ENCODE measurements at places on chromosomes 12 and 14.
A peak's percentile ranks its signal among the peaks of the same experiment; 100 is the strongest.

DNA sequence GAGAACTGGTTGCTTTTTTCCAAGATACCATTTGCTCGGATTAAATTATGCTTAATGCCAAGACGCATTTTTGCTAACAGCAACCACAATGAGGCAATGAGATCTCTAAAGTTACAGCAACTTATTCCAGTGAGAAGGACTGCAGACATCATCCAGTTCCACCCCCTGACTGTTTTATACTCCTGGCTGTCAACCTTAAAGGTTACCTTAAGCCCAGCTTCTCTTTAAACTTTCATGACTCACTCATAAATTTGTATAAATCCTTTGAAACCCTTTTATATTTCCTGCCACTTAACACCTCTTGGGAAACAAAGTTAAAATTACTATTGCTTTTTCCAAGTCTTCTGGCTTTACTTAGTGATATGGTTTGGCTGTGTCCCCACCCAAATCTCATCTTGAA, 80.2 kb downstream of the TMTC1 start:
- no peak for DNase-seq

GRCh38 chr14:99604278-99604765, 315 bp upstream of the CCDC85C start:
- DNase-seq: peak; percentile 92

DNA sequence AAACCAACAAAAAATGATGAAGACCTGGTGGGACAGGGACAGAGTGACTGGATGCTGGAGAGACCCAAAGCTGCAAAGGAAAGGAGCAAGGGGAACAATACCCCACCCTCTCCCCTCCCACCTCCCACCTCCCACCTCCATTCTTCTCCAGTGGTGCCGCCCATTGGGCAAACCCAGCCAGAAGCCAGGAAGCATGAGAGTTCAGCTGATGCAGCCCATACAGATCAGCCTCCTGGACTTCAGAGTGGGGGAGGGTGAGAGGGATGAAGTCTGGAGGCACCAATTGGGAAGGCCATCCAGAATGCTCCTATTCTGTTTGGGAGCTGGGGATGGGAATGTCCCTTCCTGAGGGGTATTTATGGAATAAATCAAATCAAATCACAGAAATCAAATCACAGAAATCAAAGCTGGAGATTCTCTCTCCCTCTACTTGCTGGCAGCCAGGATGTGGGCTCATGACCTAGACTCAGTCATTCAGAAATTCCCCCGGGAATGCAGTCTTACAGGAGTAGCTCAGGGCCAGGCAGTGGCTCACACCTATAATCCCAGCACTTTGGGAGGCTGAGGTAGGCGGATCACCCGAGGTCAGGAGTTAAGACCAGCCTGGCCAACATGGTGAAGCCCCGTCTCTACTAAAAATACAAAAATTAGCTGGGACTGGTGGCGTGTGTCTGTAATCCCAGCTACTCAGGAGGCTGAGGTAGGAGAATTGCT, 31.1 kb downstream of the IRF2BPL start:
- DNase-seq: no peak

DNA sequence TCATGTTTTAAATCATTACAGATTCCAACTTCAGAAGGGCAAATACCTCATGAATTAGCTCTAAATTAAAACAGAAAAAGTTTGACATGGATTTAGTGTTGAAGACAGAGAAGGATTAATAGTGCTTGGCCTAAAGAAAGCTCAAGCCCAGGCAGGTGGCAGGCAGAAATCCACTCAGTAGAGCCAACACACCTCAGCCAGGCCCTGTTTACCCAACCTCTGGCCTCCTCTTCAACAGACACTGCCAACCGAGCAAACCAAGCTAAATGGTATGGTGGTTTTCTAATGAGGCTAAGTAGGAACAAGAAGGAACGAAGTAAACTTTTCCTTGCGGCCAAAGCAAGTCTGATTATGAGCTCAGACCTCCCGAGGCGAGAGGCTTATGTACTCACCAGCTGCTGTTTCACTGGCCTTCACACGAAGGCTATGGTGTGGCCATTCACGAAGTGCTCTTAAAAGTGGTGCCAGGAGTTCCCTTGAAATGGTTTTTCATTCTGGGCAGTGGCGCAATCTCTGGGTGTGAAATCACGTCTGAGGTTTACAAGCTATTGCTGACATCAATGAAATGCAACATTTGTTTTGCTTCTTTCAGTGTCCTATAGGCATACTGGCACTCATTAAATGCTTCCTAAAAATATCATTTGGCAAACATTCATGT, 124.1 kb upstream of the LGR5 start:
- DNase-seq: no peak

DNA sequence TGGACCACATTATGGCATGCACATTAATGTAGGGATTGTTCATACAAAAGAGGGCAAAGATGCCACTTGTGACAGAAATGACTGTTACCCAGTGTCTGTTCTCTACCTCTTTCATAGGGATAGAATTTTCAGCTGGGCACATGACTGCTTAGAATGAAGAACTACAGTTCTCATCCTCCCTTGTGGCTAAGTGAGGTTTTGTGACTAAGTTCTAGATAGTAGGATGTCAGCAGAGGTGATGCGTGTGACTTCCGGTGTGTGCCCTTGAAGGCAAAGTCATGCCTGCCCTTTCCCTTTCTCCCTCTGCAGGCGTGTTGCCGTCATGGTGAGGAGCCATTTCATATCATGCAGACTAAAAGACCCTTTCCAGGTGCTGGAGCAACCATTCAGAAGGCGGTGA, 99.3 kb downstream of the CACNA1C start:
- DNase-seq: no peak

DNA sequence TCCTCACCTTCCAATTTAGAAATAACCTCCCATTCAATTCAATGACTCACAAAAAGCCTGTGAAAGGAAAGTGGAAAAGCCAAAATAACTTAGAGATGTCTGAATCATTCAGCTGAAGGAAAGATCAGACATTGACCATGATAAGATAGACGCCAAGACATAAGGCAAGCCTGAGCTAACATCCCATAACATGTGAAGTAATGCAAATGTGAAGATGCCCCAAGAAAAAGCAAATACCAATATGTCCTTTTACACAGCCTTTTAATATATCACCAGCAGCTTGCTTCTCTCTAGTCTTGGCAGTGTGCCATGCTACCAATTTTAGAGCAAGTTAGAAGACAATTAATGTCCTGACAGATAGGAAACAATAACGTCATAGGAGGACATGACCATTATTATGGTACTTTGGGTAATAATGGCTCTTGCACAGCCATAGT, 2.4 kb upstream of the NUMB start:
- no peak for DNase-seq

- no peak for DNase-seq
These were observed at the start of gene LGALS3 for GRCh38 chr14:55129086-55129427. Gene LGALS3, plus strand, starts transcription at chr14:55129252. Its CDS starts 8,122 bp downstream, at chr14:55137374.

- peak; percentile 100 for DNase-seq
These were observed at the start of gene NEMP1 for GRCh38 chr12:57078519-57079404. Gene NEMP1, minus strand, starts transcription at chr12:57078791. Its CDS starts 46 bp downstream, at chr12:57078745.

GRCh38 chr12:90076851-90077319, 368.2 kb upstream of the ATP2B1 start:
- DNase-seq: peak; percentile 42

- DNase-seq: no peak
These were observed 56.4 kb downstream of the LRRC74A start for GRCh38 chr14:76882651-76883050.

DNA sequence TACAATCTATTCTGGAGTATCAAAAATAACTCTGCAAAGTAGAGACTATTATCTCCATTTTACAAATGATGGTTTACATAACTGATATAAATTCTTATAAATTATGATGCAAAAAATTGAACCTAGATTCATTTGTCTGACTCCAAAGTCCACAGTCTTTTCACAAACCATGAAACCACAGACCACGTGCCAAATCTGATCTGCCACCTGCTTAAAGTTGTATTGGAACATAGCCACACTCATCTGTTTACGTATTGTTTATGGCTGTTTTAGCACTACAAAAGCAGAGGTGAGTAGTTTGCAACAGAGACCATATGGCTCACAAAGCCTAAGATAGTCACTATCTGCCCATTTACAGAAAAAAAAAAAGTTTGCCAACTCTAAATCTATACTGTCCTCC, 105.3 kb downstream of the KCNH5 start:
- DNase-seq: no peak

GRCh38 chr14:87898301-87898700, 94.7 kb downstream of the GALC start:
- DNase-seq: no peak

DNA sequence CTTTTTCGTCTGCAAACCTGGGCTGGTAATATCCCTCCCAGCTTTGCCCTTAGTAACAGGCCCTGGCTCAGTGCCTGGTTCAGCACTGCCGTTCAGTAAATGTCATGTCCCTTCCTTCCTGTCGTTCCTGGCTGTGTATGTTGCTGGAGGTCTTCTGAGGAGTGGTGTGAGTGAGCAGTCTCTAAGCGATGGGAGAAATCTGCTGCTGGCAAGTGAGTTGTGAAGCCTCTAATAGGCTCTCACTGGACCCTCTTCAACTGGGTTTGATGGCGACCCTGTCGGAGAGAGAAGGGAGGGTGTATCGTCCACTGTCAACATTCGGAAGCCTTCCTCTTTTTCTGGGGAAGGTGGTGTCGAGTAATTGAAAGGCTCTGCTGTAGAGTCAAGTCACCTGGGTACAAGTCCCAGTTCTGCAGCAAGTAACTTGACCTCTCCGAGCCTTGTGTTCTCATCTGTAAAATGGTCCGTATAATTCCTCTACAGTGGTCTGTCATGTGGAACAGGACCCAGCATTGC, 62.8 kb downstream of the HRK start:
- DNase-seq: no peak

DNA sequence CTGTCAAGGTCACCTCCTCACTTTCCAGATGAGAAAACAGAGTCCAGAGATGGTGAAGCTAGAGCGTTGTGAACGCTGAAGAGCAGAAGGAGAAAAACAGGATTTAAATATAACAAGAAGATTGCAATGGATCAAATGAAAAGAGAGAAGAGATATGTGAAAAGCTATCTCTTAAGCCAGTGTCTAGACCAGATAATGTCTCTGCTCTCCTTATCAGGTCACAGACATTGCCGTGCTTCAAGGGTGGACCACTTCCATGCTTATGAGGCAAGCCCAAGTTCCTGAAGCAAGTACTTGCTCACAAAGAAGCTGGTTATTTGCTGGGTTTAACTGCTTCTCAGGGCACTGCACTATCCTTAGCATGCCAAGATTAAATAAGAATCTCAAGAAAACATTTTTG, 31.6 kb upstream of the FRS2 start:
- DNase-seq: no peak

DNA sequence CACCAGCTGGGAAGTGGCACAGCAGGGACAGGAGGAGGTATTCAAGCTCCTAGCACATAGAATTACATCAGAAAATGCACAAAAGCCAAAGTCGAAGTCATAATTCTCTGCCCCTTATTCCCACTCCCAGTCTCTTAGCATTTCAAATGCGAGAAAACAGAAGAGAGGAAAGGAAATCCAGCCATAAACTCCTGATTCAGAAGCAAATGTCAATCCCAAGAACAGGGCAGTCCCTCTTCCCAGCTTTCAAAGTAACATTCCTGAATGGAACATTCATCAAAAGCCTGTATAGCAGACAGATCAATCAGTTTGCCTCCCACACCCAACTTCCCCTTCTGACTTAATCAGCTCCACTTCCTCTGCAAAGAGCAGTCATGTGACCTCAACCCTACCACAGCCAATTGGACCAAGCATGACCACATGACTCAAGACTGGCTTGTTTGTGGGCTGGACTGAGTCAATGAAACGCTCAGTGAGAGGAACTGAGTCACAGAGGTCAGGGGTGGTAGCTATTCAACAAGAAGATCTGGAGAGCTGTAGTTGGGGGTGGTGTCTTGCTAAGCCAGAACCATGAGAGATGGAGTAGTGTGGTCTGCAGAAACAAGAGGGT, 41.4 kb upstream of the TUNAR start:
- peak; percentile 12 for DNase-seq

- DNase-seq: no peak
These were observed 144.6 kb downstream of the TTC7B start for GRCh38 chr14:90671382-90672234.

DNA sequence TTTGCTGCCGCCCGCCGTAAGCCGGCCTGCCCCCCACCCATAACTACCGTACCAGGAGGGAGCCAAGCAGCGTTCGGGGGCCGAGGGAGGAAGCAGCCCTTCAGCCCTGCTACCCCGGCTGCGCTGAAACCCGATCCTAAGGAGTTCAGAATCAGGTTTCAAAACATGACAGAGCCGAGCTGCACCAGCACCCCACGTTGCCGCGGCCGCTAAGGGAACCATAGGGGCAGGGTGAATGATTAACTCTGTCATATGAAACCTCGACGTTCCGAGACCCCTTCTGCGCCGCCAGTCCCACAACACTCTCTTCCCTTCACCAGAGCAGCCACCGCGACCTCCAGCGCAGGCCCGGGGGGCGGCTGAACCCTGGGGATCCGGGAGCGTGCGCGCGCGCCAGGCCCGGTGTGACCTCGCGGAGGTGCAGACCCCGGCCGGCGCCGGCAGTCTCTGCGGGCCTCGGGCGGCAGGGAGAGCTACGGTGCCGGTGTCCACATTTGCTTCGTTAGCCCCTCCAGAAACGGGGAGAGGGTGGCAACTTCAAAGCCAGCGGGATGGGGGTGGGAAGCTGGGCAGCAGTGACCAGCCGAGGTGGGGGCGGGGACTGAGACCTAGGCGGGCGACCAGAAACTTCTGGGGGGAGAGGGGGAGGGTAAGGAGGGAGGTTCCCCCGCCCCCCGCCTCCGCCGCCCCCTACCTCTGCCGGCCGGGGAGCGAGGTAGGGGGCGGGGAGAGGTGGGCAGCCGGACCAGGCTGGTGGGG, 1.6 kb downstream of the SIX4 start:
- no peak for DNase-seq

DNA sequence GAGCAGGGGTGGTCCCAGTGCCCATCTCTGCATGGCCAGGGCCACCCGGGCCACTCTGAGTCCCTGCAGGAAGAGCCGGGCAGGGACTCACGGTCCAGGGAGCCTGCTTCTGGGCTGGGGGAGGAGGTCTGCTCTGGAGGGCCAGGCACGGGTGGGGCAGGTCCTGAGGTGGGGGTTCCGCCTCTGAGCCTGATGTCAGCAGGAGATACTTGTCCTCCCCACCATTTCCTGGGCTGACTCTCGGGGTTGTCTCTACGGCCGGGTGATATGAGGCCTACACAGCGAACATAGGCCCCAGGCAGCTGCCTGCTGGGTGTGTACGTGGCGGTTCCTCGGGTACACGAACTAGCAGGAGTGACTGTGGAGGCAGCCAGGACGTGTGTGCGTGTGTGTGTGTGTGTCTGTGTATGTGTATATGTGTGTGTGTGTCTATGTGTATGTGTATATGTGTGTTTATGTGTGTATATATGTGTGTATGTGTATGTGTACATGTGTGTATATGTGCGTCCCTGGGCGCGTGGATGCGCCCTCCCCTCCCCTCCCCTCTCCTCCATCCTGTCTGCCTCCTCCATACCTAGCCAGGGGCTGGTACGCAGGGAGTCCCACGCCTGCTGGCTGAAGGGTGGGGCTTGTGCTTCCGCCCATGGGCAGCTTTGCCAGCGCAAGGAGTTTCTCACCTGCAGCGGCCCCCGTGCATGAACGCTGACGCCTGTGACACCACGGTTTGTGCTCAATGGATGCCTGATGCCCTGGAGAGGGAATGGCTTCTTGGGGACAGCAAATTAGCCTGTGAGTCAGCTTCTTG, 30.4 kb upstream of the TRAF3 start:
- no peak for DNase-seq
